Activated T-cell treated with anti-CD3 and anti-CD28 coated beads, Interleukin-2, amount 50 U/mL, for 72 hours (primary cell): ENCODE measurements at places on chromosomes 3 and 15. TPM values are rescaled to one million over a fixed set of nuclear protein-coding genes. Genes with fewer than 3 reads are reported as not detected.

- DNase-seq = no peak
Measured at GRCh38 chr15:82398785-82399184, 30.8 kb upstream of the GOLGA6L9 start.

GRCh38 chr15:38620098-38620497, 55.5 kb upstream of the RASGRP1 start:
- no peak for DNase-seq

DNA sequence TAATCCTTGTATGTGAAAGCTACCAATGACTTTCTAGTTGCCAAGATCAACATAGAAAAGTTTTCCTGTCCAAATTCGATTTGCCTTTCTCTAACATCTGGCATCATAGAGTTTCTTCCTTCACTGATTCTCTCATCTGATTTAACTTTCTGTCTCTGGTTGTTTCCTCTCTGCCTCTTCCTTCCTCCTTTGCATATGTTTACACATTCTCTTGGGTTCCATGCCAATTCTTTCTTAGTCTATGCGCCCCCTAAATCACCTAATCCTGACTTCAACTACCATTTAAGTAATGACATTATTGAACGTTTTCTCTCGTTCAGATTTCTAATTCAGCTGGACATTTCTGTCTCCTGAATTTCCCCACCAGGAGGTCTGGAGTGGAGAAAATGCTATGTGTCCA, 561.9 kb upstream of the TGFBR2 start:
- DNase-seq = no peak

DNA sequence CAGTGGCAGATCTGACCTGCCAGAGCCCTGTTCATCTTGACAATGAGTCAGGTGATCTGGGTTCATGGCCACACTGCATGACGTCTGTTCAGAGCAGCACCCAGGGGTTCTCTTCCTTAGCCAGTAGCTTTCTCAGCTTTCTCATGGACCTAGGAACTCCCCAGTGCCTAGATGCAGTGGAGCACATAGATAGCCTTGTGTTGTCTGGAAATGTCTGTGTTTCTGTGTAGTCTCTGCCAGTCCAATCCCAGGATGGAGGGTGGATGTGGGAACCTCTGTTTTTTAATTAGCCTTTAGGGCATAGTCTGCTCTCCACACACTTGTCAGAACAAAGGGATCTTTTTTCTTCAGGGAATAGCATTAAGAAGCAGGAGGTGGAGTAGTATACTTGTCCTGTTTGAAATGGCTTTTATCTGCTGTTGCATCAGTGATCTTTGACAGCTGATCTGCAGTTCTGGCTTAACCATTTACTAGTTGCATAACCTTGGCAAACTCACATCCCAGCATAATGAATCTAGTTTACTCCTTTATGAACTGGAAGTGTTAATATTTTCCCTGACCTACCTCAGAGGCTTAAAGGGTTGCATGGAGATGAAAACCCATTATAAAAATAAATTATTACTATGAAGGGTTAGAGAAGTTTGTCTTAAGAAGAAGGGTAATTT, 16.1 kb upstream of the CACNA1D start:
- no peak for DNase-seq

- DNase-seq = no peak
Measured at GRCh38 chr3:23185861-23186260, 17.3 kb upstream of the UBE2E2 start.

GRCh38 chr3:196471551-196471950, 32.0 kb downstream of the RNF168 start:
- DNase-seq = no peak

GRCh38 chr3:133574260-133574881, 885 bp downstream of the CDV3 start:
- DNase-seq = peak; percentile 92

DNA sequence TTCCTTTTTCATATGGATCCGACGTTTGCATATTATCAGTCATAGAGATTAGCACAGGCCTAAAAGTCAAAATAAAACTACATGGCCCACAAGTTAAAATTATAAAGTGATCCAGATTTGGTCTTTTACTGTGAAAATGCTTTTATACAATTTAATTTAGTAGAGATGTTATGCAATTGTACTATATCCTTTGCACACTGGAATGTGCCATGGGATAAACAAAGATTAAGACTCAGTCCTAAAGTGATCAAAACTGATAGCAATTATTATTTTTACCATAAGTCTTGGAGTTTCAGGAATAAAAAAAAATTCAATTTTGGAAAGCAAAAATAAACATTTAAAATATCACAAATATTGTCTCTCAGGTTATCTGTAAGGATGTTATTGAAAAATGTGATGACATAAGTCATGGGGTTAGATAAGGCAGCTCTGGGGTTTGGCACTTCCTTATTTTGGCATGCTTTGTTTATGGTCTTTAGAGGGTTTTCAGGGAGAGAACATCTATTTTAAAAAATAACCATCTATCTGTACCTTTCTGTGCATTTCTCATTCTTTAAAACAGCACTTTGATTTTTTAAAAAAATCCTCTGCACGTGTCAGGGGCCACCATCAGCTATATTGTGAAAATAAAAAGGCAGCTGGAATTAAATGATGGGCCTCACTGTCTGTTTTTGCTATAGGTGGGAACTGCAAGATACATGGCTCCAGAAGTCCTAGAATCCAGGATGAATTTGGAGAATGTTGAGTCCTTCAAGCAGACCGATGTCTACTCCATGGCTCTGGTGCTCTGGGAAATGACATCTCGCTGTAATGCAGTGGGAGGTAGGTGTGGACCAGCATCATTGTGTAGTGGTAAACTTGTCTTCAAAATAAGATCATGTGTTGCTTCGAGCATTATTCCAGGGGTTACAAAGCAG, 67.3 kb downstream of the TGFBR2 start:
- no peak for DNase-seq

DNA sequence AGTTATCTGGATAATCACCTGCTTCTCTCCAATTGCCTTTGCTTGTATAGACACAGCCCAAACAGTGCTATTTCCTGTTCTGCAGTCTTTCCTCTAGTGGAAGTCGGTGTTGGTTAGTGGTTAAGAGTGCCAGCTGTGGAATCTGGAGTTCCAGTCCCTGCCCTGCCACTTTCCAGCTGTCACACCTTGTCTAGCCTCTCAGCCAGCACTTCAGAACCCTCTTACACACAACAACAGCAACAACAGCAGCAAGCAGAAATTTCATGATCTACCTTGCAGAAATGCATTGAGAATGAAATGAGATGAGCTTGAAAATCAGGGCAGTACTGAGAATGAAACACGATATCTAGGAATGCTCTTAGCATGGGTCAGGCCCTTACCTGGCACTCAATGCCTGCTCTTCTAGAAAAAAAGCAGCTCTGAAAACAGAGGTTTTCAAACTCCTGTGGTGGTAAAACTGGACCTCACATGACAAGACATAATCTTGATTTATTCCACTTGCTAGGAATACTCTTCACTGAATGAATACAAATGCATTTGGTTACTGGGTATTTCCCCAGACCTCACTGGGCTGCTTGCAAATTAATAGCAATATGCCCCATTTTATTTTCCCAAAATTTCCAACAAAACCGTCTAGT, 3.3 kb upstream of the WNT5A start:
- no peak for DNase-seq

GRCh38 chr3:37221407-37221806, 47.0 kb upstream of the LRRFIP2 start:
- no peak for DNase-seq

DNA sequence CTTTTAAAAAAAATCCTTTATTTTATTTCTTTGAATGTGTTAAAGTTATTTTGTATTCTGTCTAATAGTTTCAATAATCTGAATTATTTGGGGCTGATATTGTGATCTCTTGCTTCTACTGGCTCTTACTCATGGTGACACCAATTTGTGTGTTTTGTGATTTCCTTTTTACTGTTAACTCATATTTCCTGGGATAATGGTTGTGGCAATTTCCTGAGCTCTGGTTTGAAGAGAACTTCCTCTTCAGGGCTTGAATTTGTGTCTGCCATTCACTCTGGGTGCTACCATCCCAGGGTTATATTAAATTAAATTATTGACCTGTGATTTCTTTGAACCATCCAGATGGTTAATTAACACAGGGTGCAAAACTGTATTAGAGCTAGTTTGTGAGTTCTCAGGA, 60.4 kb upstream of the RNF7 start:
- DNase-seq = no peak

- no peak for DNase-seq
Measured at GRCh38 chr3:34582055-34582454, 783.6 kb downstream of the PDCD6IP start.

- no peak for DNase-seq
Measured at GRCh38 chr3:14235912-14236295, 57.3 kb downstream of the LSM3 start.

GRCh38 chr3:29493109-29493508, 212.2 kb downstream of the RBMS3 start:
- no peak for DNase-seq

DNA sequence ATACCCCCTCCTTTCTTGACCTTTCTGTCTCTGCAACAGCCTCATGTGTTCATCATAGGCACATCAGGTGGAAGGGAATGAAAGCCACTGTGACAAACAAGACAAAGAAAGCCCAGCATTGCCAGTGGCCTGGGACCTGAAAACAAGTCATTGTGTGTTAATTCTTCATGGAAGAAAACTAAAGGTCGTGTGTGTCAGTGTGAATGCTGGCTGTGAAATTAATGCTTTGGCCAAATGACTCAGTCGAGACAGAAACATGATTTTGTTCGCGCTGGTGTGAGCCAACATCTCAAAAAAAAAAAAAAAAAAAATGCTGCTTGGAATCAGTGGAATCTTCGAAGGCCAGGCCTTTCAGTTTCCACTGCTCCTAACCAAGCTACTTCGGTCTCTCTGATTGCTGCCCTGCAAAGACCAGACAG, 386.5 kb upstream of the PROK2 start:
- DNase-seq = no peak

- no peak for DNase-seq
Measured at GRCh38 chr3:188951734-188952133, 220.0 kb upstream of the TPRG1 start.

- DNase-seq = no peak
Measured at GRCh38 chr15:29087521-29088285, 181.9 kb downstream of the NSMCE3 start.

DNA sequence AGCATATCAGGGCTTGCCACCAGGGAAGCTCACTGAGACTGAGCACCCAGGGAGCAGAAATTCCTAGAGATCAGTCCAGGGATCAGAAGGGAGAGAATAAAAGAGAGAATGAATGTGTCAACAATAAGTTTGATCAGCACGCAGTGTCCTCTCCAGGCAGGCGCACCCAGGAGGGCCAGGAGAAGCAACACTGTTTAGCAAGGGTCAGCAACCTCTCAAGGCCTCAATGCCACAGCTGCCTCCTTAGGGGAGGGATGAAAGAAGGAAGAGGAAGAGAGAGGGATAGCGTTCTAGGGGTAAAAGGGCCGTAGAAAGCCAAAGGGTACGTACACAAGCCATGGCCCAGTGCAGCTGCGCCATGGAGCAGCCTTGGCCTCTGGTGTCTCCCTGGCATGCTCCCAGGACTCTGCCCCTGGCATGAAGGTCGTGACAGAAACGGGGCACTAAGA, 399.8 kb downstream of the SHQ1 start:
- DNase-seq = no peak

DNA sequence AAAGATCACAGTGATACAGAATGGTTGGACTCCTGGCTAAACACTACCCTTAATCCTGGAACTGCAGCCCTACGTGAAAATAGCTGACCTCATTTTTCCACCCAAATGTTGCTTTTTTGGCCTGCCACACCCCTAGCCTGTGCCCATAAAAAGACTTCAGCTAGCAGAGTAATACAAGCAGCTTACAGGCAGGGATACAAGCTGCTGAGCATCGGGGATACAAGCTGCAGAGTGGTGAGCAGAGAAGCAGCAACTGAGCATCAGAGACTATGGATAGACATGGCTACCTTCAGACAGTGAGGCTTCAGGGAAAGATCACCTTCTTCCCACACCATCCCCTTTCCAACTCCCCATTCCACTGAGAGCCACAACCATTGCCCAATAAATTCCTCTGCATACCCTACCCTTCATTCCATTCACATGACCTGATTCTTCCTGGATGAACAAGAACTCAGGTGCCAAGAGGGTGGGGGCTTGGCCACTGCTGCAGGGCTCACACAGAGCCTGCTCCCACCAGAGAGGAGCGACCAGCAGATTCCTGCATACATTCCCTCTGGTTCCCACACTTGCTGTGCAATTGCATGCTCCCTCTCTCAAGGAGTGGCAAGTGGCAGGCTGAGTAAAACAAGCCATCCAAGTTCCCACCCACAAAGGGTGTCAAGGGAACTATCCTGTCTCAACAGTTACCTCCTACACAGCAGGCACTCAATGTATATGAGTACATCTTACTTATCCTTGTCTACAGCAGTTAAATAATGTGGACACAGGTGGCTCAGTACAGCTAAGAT, 217.5 kb downstream of the ALCAM start:
- DNase-seq = no peak

DNA sequence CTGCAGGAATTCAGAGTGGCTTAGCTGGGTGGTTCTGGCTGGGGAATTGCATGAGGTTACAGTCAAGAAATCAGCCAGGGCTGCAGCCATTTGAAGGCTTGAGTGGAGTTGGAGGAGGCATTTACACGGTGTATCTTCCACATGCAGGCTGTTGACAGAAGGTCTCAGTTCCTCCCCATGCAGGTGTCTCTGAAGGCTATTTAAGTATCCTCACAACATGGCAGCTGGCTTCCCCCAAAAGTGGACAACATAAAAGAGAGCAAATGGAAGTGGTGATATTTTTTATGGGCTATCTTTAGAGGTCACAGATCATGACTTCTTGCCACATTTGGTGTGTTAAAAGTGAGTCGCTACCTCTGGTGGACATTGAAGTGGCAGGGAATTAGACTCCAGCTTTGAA, 60.1 kb upstream of the SPRED1 start:
- no peak for DNase-seq

GRCh38 chr15:49688135-49688790, 67.4 kb downstream of the DTWD1 start:
- DNase-seq = no peak

Gene MEIS2
- total RNA-seq = 0.19 TPM

Gene CFAP92
- total RNA-seq = 1.1 TPM

Gene DZIP1L
- 0.23 TPM for total RNA-seq

Gene WNT5A
- 1.8 TPM for total RNA-seq

Gene HEG1
- 7.4 TPM for total RNA-seq

Gene SAMMSON
- total RNA-seq = not detected

Gene HCLS1
- 236 TPM for total RNA-seq

Gene FOXB1
- total RNA-seq = 6.0 TPM

Gene DNAH12
- 0.26 TPM for total RNA-seq

Gene SNX33
- total RNA-seq = 1.5 TPM

Gene LIPC
- 0.93 TPM for total RNA-seq

Gene MUC20
- 7.8 TPM for total RNA-seq

Gene SAXO2
- total RNA-seq = 1.1 TPM

Gene CD86
- total RNA-seq = 2.5 TPM

Gene PLS1
- total RNA-seq = 3.2 TPM

Gene SHF
- total RNA-seq = 11.7 TPM

Gene ALDH1A3
- total RNA-seq = not detected

Gene TGM5
- total RNA-seq = not detected
